Upper lobe of right lung (tissue), 1 donor: ENCODE measurements at places on chromosomes 1 and 21. TPM values are rescaled to one million over a fixed set of nuclear protein-coding genes. Genes with fewer than 3 reads are reported as not detected.
A peak's percentile ranks its signal among the peaks of the same experiment; 100 is the strongest.

Gene FBXO28
- total RNA-seq: 24.9 TPM

Gene CDA
- total RNA-seq: 8.8 TPM

Gene TTC22
- total RNA-seq: 7.1 TPM

Gene PBX1
- 56.7 TPM for total RNA-seq

Gene SYNC
- total RNA-seq: 16.9 TPM

DNA sequence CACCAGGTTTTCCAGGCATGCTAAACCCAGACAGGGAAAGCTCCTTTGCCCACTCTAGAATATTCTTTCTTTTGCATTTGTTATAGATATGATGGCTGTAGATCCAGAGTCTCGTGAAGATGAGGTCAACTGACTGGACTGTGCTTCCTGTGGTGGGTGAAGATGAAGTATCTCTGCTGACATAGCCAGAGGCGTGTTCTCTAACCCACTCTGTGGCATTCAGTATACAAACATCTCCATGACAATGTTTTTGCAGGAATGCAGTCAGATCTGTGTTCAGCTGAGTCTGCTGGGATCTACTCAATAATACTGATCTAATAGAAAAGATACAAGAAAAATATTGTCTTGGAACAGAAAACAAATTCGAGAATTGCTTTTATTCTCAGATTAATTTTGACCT, 11.3 kb downstream of the RWDD2B start:
- no peak for DNase-seq
- H3K27me3 ChIP-seq: no peaks in the 10 kb centered on the region
- H3K4me3 ChIP-seq: no peak overlapping the region
- H3K36me3 ChIP-seq: peaks cover 23% of the 10 kb centered on the region

DNA sequence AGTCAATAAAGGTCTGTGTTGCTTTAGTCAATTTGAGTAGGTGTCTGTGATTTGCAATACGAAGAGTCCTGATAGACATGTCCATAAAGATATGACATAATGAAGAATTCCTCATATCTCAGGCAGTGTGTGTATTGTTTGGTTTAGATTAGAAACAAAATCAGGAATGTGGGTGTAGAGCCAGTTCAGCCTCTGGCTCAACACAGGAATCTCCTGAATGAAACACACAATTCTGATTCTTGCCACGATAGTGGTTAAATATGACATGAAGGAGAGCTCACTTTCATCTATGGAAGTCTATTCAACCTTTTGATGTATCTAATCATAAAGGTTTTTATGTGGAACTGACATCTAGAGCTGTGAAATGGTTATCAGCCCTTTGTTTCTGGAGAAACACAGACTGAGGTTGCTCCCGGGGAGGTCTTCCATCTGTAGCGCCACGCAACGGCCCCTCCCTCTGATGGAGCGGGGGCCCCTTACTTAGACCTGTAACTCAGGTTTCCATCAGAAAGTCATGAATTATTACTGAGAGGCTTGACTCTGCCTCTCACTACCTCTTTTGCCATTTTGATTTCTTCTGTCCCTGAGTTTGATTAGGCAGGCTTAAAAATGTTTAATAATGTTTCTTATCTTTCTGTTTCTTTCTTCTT, 19.5 kb downstream of the TSPAN2 start:
- H3K4me1 ChIP-seq: peaks cover 6% of the 10 kb centered on the region
- no peak overlapping the region for H3K27ac ChIP-seq
- no peak for DNase-seq
- H3K27me3 ChIP-seq: no peaks in the 10 kb centered on the region

DNA sequence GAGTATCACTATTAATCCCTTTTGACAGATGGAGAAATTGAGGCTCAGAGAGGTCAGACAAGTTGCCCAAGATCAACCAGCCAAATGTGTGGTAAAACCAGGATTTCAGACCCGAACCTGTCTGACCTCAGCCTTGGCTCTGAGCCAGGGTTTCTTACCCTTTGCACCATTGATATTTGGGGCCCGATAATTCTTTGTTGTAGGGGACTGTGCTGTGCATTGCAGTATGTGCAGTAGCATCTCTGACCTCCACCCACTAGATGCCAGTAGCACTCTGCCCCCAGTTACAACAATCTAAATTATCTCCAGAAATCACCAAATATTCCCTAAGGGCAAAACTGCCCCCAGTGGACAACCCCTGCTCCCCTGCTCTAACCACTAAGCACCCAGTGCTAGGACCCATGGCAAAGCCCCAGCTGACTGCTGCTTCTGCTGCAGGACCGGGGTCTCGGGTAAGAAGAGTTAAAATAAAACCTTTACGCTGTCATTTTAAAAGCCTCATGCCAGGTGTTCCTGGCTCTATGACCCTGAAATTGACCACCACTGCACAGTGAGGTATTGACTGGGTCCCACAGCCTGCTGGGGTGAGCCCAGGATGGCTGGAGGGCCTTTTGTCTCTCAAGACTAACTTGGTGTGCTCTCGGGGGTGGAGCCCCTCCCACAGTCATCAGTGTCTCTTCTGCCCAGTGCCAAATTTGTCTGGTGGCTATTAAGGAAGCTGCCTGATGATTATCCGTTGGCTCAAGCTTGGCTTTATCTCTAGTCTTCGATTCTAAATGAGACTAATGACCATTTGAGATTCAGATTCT, 5.6 kb upstream of the MAN1C1 start:
- no peaks in the 10 kb centered on the region for H3K27me3 ChIP-seq
- H3K4me3 ChIP-seq: no peak overlapping the region
- DNase-seq: no peak
- H3K4me1 ChIP-seq: peaks cover 11% of the 10 kb centered on the region

GRCh38 chr1:200015811-200016210, 11.7 kb upstream of the NR5A2 start:
- no peaks in the 10 kb centered on the region for H3K36me3 ChIP-seq
- no peak for DNase-seq
- H3K4me3 ChIP-seq: no peak overlapping the region
- no peak overlapping the region for H3K27ac ChIP-seq
- no peaks in the 10 kb centered on the region for H3K4me1 ChIP-seq
- no peaks in the 10 kb centered on the region for H3K27me3 ChIP-seq

DNA sequence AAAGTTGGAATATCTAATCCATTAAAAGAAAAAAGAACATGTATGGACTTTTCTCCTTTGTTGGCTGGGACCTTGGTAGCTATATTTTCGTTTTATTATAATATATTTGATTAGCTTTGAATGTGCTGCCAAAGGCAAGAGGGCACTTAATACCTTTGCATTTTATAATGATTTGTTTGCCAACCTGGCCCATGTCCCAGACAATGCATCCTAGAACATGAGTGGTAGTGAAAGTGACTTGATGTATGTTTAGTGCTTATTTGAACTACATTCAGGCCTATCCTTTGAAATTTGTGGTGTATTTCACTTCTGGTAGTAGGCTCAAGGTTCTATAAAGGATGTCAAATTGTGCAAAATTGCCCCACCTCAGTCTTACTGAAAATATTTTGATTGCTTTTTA, 25.9 kb downstream of the CACHD1 start:
- no peak overlapping the region for H3K27ac ChIP-seq
- DNase-seq: no peak
- H3K27me3 ChIP-seq: no peaks in the 10 kb centered on the region
- H3K36me3 ChIP-seq: no peaks in the 10 kb centered on the region
- no peak overlapping the region for H3K4me3 ChIP-seq

GRCh38 chr1:61403679-61404596, 321.0 kb downstream of the TM2D1 start:
- no peaks in the 10 kb centered on the region for H3K27me3 ChIP-seq
- no peak overlapping the region for H3K4me3 ChIP-seq
- DNase-seq: no peak
- H3K4me1 ChIP-seq: peaks cover 17% of the 10 kb centered on the region
- peak overlapping the region; percentile 13 for H3K27ac ChIP-seq

- H3K4me3 ChIP-seq: no peak overlapping the region
- H3K36me3 ChIP-seq: no peaks in the 10 kb centered on the region
- no peaks in the 10 kb centered on the region for H3K4me1 ChIP-seq
Measured at GRCh38 chr1:237383791-237384190, 341.8 kb downstream of the RYR2 start.

DNA sequence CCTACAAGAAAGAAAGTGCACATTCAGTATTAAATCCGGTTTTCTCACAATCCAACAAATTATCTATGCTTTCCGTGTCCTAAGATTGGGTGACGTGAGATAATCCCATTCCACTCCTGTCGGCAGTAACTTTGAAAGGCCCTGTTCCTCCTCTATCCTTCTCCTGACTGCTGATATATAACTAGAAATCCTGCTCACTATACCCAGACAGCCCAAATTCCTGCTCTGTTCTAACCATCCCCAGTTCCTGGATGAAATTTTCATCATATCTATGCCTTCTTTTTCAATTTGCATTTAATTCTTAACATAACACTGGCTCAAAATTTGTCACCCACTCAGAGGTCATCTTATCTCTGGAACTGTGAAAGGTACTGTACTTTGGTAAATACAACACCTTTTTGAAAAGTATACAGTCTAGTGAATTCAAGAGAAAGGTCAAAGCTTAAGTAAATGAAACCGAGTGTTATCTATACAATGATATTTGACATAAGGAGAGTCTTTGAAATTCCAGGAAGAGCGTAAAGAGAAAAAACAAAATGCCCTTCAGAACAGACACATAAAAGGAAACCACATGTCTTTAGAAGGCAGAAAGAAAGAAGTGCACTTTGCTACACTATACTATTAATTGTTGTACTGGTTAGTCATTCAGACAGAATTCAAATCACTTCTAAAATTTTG, 200.5 kb upstream of the NEGR1 start:
- no peaks in the 10 kb centered on the region for H3K36me3 ChIP-seq
- no peak overlapping the region for H3K4me3 ChIP-seq
- DNase-seq: no peak
- no peaks in the 10 kb centered on the region for H3K4me1 ChIP-seq
- no peaks in the 10 kb centered on the region for H3K27me3 ChIP-seq

- no peak overlapping the region for H3K27ac ChIP-seq
- H3K4me1 ChIP-seq: no peaks in the 10 kb centered on the region
- no peak overlapping the region for H3K4me3 ChIP-seq
- DNase-seq: no peak
- no peaks in the 10 kb centered on the region for H3K27me3 ChIP-seq
Measured at GRCh38 chr1:116426401-116426800, 53.4 kb downstream of the ATP1A1 start.

DNA sequence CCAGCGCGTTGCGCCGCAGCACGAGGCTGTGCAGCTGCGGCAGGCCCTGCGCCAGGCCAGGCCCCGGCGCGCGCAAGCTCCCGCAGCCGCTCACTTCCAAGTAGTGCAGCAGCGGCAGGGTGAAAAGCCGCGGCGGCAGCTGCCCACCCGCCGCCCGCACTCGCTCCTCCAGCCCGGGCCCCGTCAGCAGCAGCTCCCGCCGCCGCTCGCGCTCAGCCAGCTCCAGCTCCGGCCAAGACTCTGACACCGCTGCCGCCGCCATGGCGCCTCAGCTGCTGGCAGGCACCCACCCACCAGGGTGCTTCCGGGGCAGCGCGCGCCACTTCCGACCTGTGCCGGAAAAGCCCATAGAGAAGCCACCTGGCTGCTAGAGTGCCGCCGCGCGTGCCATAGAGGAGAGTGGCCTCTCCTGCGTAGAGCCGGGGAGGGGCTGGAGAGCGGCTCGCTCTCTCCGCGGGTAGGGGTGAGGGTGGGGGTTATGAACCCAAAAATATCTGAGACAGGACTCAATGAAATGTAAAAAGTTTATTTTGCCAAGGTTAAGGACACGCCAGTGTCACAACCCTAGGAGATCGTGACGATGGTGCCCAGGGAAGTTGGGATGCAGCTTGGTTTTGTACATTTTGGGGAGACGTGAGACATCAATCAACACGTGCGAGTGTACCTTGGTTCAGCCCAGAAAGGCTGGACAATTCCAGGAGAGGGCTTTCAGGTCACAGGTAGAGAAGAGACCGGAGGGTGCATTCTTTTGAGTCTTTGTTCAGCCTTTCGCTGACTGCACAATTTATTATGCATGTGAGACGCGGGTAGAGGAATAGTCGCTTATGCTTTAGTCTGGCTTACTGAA, at the start of gene LRRC47:
LRRC47 (minus strand) TSS at position 284 of the 847 bp plus-strand sequence; CDS start at position 262, 22 bp downstream.
- H3K4me1 ChIP-seq: peaks cover 29% of the 10 kb centered on the region
- H3K4me3 ChIP-seq: peak within 1 kb of the TSS; percentile 83
- peak within 1 kb of the TSS; percentile 67 for H3K27ac ChIP-seq
- DNase-seq: peak; percentile 98
- H3K36me3 ChIP-seq: no peaks in the 10 kb centered on the region

DNA sequence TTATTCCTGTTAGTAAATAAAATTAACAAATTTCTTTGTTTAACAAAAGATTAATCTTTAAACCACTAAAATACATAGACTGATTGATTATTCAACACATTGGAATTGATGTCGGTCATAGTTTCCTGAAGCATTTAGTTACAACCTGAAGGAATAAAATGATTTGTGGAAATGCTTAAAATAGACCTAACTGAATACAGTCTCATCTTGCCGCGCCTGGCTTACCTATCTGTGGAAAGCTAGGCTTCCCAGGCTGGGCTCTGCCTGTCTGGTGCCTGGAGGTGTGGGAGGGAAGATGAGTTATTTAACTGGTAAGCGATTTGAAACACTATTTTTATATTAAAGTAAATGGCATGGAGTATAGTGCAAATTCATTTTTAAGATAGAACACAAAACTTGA, 10.2 kb downstream of the RHOU start:
- H3K27ac ChIP-seq: no peak overlapping the region
- H3K4me3 ChIP-seq: no peak overlapping the region
- DNase-seq: no peak
- H3K36me3 ChIP-seq: peaks cover 37% of the 10 kb centered on the region
- H3K4me1 ChIP-seq: peaks cover under 1% of the 10 kb centered on the region
- no peaks in the 10 kb centered on the region for H3K27me3 ChIP-seq

- H3K36me3 ChIP-seq: no peaks in the 10 kb centered on the region
- H3K4me1 ChIP-seq: peaks cover 26% of the 10 kb centered on the region
- H3K27ac ChIP-seq: peak overlapping the region; percentile 58
Measured at GRCh38 chr1:1345384-1345783, 3.8 kb downstream of the DVL1 start.

DNA sequence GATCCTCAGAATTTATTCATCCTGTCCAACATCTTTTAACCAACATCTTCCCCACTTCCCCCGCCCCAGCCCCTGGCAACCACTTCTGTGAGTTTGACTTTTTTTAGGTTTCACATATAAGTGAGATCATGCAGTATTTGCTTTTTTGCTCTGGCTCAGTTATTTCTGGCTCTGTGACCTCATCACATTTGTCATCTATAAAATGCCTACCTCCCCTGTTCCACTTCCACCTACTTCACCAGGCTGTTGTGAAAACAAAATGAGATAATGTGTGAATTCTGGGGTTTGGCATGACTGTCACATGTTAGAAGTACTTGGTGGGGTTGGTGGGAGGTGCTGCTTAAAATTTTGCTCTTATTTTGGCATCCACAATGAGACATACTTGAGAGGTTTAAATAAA, 18.4 kb downstream of the HHAT start:
- H3K27me3 ChIP-seq: no peaks in the 10 kb centered on the region
- H3K36me3 ChIP-seq: no peaks in the 10 kb centered on the region
- no peak for DNase-seq
- peaks cover 6% of the 10 kb centered on the region for H3K4me1 ChIP-seq
- no peak overlapping the region for H3K4me3 ChIP-seq

- H3K4me1 ChIP-seq: no peaks in the 10 kb centered on the region
- H3K4me3 ChIP-seq: no peak overlapping the region
- H3K27ac ChIP-seq: no peak overlapping the region
- H3K36me3 ChIP-seq: no peaks in the 10 kb centered on the region
- peaks cover 54% of the 10 kb centered on the region for H3K27me3 ChIP-seq
- peak; percentile 80 for DNase-seq
Measured at GRCh38 chr1:2786329-2787162, 14.9 kb downstream of the TTC34 start.
